Large intestine (tissue), 12 donors: ENCODE measurements at places on chromosomes 7 and 10. TPM values are rescaled to one million over a fixed set of nuclear protein-coding genes. Genes with fewer than 3 reads are reported as not detected.

- no peak for DNase-seq
Measured at GRCh38 chr10:47063858-47064257, 152.6 kb downstream of the PTPN20 start.

HMX2 gene
- polyA plus RNA-seq, result 1.1 TPM

DNA sequence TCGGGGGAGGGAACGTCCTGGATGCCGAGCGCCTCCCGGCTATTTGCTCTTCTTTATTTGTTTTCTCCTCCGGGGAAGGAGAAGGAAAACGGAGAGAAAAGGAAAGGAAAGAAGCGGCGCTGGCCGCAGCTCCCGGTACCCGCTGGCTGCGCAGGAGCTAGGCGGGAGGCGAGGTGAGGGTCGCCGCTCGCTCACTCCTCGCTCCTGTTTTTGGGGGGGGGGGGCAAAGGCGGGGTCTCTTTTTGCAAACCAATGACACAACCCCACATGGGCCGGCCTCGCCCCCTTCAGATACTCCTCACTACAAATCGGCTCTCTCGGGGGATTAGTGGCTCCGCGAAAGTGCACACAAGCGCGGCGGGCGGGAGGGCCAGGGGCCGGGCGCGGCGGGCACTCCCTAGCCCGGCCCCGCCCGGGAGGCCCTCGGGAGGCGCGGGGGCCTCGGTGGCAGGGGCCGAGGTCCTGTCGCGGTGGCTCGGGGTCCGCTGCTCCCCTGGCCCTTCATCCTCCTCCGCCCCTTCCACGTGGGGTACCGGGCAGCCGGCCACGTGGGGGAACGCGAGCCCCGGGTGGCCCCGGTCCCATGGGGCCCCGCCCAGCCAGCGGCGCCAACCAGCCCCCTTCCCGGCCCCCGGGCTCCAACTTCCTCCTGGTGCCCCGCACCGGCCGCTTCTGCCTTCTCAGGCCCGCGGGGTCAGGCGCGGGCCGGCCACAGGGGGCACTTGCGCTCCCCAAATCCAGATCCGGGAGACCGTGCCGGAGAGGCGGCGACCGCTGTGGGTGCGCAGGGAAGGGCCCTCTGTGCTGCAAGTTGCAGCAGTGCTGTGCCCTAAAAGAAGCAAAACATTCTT is 718 bp upstream of the CTBP2 start:
- DNase-seq, result peak; percentile 74

DNA sequence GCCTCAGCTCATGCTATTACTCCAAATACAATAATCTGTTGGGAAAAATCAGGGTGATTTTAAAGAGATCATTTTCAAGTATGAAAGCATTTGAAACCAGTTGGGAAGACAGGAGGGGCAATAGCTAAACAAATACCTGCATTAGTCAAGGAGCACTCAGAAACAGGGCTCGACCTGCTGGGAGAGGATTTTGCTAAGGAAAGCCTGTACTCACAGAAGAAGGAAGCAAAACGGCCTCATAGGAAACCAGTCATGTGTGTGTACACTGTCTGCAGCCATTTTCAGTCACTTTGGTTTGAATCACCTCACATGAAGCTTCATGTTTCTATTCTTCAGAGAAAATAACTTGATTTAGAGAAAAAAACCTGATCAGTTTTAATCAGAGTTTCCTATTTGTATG is 38.6 kb downstream of the FZD1 start:
- no peak for DNase-seq

ZC3HAV1L gene
- polyA plus RNA-seq, result 13.1 TPM

SH2B2 gene
- polyA plus RNA-seq, result 1.6 TPM

GJD4 gene
- 0.09 TPM for polyA plus RNA-seq

DNA sequence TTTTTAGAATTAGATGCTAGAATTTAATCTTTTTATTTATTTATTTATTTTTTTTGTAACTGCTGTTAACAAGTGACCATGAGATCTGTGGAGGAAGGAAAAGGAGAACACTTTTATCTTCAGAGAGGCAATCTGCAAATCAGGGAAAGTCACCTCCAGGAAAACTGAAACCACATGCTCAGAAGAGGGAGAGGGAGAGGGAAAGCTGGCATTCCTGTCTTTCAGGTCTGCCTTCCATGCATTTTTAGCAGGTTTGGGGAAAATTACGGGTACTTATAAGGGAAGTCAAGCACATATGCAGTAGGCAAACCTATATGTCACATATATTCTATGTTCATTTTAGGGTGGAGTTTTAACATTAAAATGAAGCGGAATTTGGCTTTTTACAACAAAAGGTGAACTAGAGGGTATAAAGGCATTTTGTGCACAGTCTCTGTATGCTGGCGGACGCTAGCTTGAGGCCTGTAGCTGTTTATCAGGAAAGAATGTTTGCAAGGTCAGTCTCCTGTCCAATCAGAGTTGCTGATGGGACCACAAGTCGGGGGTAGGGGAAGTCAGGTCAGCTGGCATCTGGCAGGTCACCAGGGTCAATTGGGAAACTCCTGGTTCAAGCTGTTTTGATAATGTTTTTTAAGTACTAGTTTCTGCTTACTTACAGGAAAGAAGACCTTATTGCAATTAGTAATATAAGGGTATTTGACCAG is 333.5 kb downstream of the GPR158 start:
- no peak for DNase-seq

SPDYE9 gene
- polyA plus RNA-seq, result 0.37 TPM

- DNase-seq, result no peak
Measured at GRCh38 chr10:57141708-57142107, 780.6 kb upstream of the ZWINT start.

CFTR gene
- 53.1 TPM for polyA plus RNA-seq

DNA sequence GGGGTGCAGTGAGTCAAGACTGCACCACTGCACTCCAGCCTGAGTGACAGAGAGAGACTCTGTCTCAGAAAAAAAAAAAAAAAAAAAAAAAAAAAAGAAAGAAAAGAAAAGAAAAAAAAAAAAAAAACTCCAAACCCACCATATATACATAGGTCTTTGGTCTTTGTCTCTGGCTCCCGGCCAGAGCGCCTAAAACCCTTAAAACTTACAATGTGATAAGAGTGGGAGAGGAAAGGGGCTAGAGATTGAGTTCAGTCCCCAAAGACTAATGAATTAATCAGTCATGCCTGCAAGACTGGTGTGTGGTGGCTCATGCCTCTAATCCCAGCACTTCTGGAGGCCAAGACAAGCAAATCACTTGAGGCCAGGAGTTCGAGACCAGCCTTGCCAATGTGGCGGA is 6.8 kb upstream of the NFE2L3 start:
- no peak for DNase-seq

ZNF786 gene
- 8.5 TPM for polyA plus RNA-seq

GRCh38 chr7:106620676-106621075 is 40.3 kb downstream of the CCDC71L start:
- no peak for DNase-seq
